ENCODE measurements at places on chromosomes 2 and 18. TPM values are rescaled to one million over a fixed set of nuclear protein-coding genes. Genes with fewer than 3 reads are reported as not detected.

Gene ZNF385B
- not detected for total RNA-seq

GRCh38 chr18:33269223-33269622 is 171.3 kb downstream of the CCDC178 start:
- DNase-seq: no peak

DNA sequence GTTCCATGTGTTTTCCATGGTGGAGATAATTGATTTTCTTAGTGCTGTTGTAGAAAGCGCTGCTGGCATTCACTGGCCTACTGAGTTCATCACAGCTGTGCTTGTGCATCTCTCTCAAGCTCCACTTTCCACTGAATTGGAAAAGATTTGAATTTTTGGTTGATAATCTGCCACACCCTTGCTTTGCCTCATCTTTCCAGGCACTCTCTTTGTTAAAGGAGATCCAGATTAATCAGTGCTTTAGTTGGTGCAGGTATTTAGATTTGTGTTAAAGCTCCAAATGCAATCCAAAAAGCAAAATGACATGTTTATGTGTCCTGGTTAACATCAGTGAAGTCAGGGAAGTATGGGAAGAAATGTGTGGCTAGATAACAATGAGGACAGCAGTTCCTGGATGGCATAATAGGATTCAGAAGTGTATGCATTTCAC is 2.7 kb upstream of the COL3A1 start:
- DNase-seq: peak; percentile 48

DNA sequence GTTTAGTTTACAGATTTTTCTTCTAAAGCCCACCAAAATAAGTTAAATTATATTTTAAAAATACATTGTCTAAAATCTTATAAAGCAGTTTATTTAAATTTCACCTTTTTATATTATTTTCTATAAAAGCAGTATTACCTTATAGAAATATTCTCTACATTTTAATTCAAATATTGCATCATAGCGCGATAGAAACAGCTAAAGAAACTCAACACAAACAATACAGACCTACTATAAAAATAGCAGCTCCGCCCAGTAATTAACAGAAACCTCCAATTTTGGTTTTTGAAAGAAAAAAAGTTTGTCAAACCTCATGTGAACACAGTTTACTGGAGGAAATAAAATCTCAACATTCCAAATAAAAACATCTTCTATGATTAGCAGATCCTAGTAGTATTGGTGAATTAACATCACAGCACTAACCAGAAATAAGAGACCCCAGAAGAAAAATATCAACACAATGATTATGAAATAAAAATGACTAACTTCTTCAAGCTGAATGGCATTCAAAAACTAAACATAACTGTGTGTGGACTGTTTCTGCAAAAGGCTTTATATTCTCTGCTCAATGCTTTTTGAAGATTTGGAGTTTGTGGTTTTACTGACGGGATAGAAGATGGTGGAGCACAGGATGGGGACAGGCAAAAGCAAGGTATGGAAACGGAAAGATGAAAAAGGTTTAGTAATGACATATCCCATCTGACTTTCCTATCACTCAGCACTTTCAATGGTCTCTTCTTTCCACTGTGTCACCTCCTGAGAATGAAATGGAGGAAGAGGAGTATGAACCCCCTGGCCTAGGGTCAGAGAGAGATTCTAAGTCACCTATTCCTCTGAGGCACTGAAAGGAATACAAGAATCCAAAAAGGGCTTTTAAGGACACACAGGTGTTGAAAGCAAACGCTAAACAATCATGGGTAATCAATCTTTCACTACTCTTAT is 17.5 kb downstream of the MAP4K3 start:
- DNase-seq: peak; percentile 47

Gene RNF144A
- 3.5 TPM for total RNA-seq

Gene MC4R
- total RNA-seq: 0.32 TPM

GRCh38 chr2:52416340-52416739 is 1351.3 kb upstream of the CHAC2 start:
- no peak for DNase-seq

GRCh38 chr18:45876161-45876560 is 50.7 kb downstream of the SIGLEC15 start:
- DNase-seq: no peak

Gene MBD2
- total RNA-seq: 27.2 TPM

DNA sequence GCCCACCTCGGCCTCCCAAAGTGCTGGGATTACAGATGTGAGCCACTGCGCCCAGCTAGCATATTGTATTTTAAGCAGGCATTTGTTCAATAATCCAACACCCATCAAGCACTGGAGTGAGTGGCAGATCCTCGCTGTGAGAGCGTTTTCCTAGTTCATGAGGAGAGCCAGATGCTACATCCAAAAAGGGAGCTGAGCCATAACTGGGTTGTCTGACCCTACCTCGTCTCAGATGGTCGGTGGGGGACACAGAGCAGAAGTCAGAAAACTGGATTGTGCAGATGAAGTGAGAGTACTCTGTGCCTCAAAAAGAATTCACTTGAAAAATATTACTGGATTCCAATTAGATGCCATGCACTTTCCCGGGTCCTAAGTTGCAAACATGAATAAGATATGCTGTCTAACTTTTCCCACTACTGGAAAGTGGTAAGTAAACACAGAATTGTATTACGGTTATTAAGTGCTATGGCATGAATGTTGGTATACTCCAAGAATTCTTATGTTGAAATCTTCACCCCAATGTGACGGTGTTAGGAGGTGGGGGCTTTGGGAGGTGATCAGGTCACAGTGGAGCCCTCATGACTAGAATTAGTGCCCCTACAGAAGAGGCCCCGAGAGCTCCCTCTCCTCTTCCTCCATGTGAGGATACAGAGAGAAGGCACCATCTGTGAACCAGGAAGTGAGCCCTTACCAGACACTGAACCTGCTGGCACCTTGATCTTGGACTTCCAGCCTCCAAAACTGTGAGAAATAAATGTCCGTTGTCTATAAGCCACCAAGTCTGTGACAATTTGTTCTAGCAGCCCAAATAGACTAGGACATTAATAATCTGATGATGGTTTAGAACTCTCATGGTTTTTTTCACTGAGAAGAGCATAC is 21.5 kb downstream of the SOWAHC start:
- DNase-seq: no peak

- no peak for DNase-seq
Observed at GRCh38 chr18:49162226-49162864, 211.6 kb upstream of the SMAD7 start.

DNA sequence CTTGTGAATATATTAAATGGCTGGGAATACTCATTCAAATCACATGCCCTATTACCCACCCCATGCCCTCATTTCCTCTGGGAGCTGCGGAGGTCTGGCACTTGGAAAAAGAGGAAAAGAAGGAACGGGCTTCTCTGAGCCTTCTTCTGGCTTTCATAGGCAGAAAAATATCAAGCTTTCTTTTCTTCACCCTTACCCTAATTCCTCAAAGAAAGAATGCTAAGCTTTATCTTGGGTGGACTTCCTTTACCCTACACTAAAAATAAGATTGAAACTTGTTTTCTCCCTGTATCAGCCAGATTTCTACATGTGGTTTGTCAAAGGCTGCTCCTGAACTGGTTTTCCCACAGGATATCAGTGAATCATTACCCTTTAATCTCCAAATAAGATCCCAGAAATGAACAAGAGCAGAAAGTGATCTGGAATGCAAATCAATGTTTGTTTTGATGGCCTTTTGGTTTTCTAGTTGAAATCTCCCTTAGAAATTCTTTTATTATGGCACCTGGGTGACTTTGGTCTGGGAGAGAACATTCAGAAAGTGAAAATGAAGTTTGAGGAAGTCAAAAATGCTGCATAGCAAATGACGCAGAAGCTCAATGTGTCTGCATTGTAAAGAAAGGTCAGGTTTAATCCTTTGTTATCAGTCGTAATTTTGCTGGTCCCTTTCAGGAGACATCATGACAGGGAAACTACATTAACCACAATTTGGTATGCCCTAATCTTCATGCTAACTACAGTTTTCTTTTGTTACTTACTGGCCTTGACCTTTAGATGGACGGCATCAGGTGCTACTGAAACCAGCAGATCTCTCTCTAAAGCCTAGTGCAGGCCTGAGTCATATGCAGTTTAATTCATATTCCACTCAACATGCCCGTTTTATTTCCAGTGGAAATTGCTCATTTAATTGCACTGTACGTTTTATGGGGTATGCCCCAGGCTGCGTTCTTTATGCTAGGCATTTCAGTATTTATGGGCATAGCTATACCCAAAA is 46.6 kb upstream of the HNRNPA3 start:
- DNase-seq: peak; percentile 60

GRCh38 chr2:239669899-239670460 is 269.2 kb upstream of the HDAC4 start:
- DNase-seq: no peak

Gene MMADHC
- 143 TPM for total RNA-seq

Gene CHRNA1
- total RNA-seq: not detected

GRCh38 chr2:119201815-119202214 is 21.8 kb upstream of the STEAP3 start:
- DNase-seq: no peak

GRCh38 chr2:178899656-178900055 is 92.4 kb upstream of the TTN start:
- no peak for DNase-seq
